NCI-H82 (cell line): ENCODE measurements at places on chromosomes 6 and 20.

GRCh38 chr6:170268216-170269129 lies 22.4 kb downstream of the DLL1 start:
- DNase-seq, result no peak

DNA sequence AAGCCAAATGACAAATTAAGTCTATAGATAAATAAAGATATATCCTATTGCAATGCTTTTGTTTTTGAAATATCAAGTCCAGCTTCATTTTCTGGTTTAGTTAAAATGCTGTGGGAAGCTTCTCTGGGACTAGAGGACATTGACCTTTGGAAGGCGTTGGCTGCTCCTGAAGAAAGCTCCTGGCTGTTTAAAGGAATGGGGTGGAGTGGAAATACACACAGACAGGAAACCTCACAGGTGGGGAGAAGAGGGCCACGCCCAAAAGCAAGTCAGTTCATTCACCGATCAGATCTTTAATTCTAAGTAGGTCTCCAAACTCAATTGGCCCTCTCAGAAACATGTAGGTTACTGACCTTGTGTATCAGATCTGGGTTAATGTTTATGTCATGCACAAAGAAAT lies 59.6 kb downstream of the SPTLC3 start:
- no peak for DNase-seq

GRCh38 chr6:44697327-44697726 lies 309.8 kb downstream of the CDC5L start:
- peak; percentile 100 for DNase-seq

GRCh38 chr6:157497579-157497978 lies 116.6 kb downstream of the ZDHHC14 start:
- DNase-seq, result no peak

- no peak for DNase-seq
Observed at GRCh38 chr6:105596284-105596755, 193.4 kb upstream of the PREP start.

GRCh38 chr6:40325791-40326190 lies 261.4 kb downstream of the LRFN2 start:
- DNase-seq, result no peak

DNA sequence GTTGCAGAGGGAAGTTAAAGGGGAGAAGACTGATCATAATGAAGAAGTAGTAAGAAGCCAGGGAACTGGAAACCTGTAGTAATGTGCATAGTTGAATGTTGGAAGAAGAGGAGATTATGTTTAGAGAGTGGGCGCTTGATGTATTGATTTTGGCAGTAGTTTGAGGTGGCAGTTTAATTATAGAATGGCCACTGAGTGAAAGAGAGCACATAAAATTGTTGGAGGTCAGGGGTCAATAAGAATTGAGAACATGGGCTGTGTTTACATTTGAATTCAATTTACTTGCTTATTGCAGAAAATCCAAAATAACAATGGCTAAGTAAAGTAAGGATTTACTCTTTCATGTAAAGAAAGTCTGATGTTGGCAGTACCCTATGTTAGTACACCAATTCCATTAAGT lies 15.7 kb downstream of the VTA1 start:
- DNase-seq, result no peak

DNA sequence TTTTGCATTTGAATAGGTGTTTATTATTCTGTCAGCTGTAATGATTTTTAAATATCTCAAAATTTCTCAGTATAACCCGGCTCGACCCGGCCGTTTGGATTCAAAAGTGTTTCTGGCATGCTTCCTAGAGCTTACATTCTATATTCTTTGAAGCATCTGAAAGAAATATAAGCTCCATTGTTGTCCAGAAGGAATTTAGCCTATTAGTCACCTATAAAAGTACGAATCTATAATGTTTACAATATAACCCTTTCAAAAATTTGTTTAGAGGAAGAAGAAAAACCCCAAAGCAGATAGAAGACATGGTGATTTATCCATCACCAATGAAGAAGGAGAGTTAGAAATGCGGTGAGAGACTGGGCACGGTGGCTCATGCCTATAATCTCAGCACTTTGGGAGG lies 22.3 kb upstream of the HECA start:
- no peak for DNase-seq

DNA sequence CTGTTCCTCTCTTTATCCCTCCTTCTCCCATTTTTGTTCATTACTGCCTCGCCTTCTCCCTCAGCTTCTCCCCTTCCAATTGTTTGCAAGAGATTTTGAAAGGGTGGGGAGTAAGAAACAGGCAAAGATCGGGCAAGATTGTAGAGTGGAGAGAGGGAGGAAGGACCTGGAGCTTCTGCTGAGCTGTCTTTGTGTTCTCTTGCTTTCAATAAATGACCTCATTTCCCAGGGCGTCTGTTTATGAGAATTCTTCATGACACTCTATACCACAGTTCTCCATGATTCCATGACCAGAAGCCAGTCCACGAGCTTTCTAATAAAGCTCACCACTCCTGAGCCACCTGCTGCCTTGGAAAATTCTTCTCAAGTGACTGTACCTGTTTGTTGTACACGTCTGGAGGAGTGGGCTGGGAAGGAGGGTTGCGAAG lies 50.0 kb upstream of the PLEKHG1 start:
- no peak for DNase-seq

DNA sequence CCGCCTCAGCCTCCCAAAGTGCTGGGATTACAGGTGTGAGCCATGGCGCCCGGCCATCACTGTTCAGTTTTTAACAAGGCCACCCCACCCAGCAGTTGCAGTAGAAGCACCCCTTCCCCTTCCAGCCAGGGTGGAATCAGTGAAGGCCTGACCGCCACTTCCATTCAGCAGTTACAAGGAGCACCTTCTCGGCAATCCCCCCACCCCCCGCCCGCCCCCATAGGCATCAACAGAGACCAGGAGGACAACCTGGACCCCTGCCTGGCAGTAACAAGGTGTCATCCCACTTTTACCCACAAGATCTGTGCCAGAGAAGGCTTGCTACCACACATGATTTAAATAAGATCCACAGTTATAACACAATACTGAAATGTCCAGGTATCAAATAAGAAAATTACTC lies 23.1 kb downstream of the NCR2 start:
- no peak for DNase-seq

DNA sequence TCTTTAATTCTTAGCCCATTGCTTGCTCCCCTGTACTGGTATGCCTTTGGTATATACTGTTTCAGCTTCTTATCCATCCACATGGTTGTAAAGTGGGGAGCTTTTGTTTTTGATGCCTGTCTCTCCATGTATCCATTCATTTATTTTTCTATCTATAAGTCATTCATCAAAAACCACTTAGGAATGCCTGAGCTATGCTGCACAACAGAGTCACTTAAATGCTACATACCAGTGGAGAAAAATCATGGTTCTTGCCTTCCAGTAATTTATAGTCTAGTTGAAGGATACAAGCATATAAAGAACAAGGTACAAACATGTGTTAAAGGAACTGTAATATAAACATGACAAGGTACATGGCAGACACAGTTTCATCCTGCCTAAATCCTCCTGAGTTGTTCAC lies 347.3 kb downstream of the NRN1 start:
- no peak for DNase-seq

DNA sequence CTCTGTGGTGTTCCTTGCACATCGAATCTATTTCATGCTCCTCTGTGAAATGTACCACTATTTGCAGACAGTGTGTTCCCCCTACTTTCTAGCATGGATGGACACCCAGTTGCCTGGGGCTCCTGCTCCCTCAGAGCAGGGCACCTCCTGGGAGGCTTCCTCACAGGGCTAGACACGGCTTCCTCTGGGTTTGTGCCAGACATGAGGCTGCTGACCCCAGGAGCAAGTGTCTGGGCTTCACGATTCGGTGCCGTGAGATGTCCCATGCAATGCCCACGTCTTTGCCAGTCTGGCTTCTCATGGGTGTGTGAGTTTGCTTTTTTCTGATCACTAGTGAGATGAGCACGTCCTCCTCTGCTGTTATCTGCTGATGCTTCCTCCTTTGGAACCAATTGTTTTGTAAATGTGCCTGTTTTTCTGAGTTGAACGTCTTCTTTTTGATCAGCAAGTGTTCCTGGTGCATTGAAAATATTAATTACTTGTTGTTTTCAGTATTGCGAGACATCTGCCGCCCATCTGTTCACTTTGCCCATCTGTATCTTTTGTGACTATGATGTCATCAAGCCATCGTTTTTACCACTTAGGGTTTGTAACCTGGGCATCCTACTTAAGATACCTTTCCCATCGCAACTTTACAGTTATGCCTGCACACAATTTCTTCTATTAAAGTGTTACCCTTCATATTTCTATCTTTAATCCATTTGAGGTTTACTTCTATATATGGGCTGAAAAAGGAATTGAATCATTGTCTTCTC lies 92.0 kb downstream of the TTLL2 start:
- DNase-seq, result no peak

- DNase-seq, result no peak
Observed at GRCh38 chr6:105967917-105968602, 118.1 kb upstream of the PRDM1 start.

GRCh38 chr20:17635332-17636244 lies 46.5 kb downstream of the RRBP1 start:
- DNase-seq, result peak; percentile 45

DNA sequence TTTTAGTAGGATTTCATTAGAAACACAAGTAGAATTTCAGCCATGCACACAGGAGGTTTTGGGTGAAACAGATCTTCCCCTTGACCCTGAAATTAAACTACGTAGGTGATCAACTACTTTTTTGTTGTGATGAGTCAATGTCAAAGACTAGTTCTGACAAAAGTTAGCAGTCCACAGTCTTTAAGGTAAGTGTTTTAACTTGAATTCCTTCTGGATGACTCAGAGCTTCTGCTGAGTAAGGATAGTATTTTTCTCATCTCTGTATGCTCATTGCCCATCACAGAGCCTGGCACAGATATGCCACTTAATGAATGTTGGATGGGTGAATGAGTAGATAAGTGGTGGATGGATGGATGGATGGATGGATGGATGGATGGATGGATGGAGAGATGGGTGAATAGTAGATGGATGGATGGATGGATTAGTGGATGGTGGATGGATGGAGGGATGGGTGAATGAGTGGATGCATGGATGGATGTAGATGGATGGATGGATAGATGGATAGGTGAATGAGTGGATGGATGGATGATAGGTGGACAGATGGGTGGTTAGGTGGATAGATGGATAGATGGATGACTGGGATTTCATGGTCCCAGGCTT lies 165.3 kb downstream of the ZMYND8 start:
- no peak for DNase-seq

DNA sequence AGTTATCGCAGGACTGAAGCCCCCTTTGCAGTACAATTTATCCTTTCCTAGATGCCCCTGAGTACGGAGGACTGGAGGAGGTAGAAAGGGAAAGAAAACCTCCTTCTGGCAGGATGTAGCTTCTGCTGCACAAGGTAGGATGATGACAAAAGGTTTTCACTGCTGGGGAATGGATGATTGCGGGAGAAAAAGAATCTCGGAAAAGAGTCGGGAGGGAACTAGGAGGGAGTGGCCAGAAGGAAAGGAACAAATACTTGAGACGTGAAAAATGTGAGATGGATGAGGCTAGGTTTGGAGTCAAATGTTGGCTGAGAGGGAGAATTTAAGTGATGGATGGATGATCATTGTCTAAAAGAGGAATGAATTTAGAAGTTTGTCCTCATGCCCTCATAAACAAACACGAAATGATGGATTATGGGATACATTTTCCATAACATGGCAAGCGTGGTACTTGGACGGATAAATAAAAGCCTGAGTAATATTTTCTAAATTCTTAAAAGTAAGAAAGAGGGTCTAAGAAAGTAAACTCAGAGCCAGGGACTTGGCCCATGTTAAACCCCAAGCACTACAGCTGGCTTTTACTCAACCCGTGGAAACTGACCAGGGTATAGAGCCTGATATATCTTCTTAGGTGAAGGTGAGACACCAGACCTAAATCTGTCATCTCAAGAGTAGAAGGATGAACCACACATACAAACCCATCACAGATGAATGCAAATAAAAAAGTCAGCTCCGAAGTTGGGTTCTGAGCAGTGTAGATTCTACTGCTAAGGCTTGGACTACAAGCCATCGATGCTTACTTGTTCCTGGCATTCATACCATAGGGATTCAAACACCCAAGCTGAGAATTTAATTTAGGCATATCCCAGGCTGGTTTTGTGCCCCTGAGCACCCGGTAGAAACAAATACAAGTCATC lies 72.4 kb downstream of the HFE start:
- peak; percentile 78 for DNase-seq

GRCh38 chr6:3453413-3454272 lies 3.2 kb downstream of the SLC22A23 start:
- DNase-seq, result peak; percentile 29

- DNase-seq, result no peak
Observed at GRCh38 chr6:144033816-144034735, 26.0 kb upstream of the PLAGL1 start.

DNA sequence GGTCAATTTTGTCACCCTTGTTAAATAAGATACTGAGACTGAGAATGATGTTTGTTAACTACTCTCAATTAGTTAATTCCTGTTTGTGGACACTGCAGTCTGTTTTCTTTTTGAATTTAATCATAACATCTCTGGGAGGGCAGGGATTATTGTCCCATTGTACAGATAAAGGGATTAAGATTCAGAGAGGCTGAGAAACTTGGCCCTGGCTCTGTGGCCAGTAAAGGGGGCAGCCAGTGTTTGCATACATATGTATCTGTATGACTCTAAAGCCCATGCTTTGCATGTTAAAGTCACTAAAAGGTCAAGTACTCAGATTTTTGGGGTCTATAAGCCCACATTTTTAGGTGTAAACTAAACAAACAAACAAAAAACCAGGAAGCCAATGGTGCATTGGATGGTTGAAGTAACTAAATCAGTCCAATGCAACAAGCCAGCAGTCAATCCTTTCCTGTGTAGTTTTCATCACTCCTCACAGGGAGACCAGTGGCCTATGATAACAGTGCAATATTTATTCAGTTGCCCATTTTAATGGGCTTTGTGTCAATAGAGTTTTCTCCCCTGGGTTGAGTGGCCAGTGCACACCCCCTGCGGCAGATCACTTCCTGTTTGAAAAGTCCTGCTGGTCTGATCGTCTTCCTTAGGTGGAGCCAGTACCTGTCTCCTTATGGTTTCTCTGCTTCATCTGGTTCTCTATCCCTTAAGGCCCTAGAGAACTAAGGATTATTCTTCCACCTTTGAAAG lies 106.7 kb downstream of the SLX4IP start:
- DNase-seq, result peak; percentile 6

- no peak for DNase-seq
Observed at GRCh38 chr6:157264701-157265100, 58.6 kb downstream of the TMEM242 start.

DNA sequence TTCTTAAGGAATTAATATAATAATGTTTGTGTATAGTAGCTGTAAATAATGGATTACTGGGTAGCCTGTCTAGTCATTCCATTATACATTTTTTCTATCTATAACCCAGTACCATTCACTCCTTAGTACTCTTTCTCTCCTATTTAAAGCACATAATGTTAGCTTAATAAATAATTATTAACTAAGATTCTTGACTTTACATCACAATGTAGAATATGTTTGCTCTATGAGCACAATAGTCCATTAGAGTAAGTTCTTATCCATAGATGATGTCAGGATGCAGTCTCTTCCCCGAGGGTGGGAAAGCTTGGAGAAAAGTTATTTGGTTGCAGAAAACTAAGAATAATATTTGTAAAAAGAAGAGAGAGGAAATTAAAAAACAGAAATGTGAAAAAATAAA lies 226.4 kb upstream of the EYS start:
- no peak for DNase-seq
